Left ventricle myocardium inferior (tissue), 1 donor: ENCODE measurements at places on chromosomes 12 and 14.

GRCh38 chr12:88579601-88580050 lies 645 bp downstream of the KITLG start:
- H3K27ac ChIP-seq, result peak overlapping the region; percentile 90
- no peaks in the 10 kb centered on the region for H3K36me3 ChIP-seq
- DNase-seq, result peak; percentile 42
- H3K4me1 ChIP-seq, result peaks cover 55% of the 10 kb centered on the region

DNA sequence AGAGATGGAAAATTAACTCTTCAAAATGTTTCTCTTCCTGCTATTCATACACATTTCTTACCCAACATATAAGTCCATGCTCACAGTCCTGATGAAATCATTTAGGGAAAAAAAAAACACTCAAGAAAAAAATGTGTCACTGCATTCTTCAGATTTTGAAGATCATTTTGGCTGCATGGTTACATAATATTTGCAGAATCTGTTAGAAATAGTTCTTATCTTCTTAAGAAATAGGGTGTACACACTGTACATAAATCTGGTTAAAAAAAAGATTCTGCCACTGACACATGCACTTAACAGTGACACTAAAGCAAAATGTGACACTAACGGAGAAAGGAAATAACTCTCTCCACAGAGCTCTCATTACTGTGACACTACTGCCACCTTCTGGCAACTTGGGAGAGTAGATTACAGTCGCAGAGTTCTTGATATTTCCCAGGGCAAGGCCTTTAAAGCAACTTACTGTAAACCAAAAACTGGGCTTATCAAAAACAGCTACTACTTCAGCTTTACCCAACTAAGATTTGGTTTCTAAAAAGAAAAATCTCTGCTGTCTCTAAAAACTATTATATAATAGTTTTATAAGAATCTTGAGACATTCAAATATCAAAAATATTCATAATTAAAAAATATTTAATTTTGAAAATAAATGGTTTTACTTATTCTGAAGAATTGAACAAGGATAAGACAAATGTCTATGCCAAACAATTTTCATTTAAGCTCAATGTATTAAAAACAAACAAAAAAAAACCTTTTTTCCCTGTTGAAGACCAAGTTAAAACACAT lies 65.0 kb downstream of the SETD3 start:
- DNase-seq, result no peak
- H3K27ac ChIP-seq, result no peak overlapping the region
- H3K4me3 ChIP-seq, result no peak overlapping the region
- H3K27me3 ChIP-seq, result no peaks in the 10 kb centered on the region

GRCh38 chr14:68172627-68173026 lies 353.0 kb downstream of the RAD51B start:
- no peak overlapping the region for H3K27ac ChIP-seq
- H3K36me3 ChIP-seq, result no peaks in the 10 kb centered on the region
- no peaks in the 10 kb centered on the region for H3K4me1 ChIP-seq

GRCh38 chr12:23576372-23576771 lies 373.1 kb downstream of the SOX5 start:
- H3K27ac ChIP-seq, result no peak overlapping the region
- H3K36me3 ChIP-seq, result no peaks in the 10 kb centered on the region
- no peak overlapping the region for H3K4me3 ChIP-seq
- DNase-seq, result no peak
- no peaks in the 10 kb centered on the region for H3K27me3 ChIP-seq
- H3K4me1 ChIP-seq, result no peaks in the 10 kb centered on the region

- no peaks in the 10 kb centered on the region for H3K4me1 ChIP-seq
- DNase-seq, result no peak
- no peaks in the 10 kb centered on the region for H3K27me3 ChIP-seq
- no peak overlapping the region for H3K27ac ChIP-seq
Measured at GRCh38 chr12:10052193-10052913, 21.9 kb downstream of the CLEC9A start.

- no peaks in the 10 kb centered on the region for H3K36me3 ChIP-seq
- no peak overlapping the region for H3K4me3 ChIP-seq
- no peak overlapping the region for H3K27ac ChIP-seq
- no peak for DNase-seq
- H3K27me3 ChIP-seq, result peaks cover 16% of the 10 kb centered on the region
- H3K4me1 ChIP-seq, result peaks cover 23% of the 10 kb centered on the region
Measured at GRCh38 chr12:117408161-117408791, 46.9 kb upstream of the NOS1 start.

GRCh38 chr12:18120899-18121298 lies 30.9 kb upstream of the RERGL start:
- no peaks in the 10 kb centered on the region for H3K36me3 ChIP-seq
- H3K4me1 ChIP-seq, result no peaks in the 10 kb centered on the region
- no peaks in the 10 kb centered on the region for H3K27me3 ChIP-seq
- DNase-seq, result no peak
- H3K27ac ChIP-seq, result no peak overlapping the region

DNA sequence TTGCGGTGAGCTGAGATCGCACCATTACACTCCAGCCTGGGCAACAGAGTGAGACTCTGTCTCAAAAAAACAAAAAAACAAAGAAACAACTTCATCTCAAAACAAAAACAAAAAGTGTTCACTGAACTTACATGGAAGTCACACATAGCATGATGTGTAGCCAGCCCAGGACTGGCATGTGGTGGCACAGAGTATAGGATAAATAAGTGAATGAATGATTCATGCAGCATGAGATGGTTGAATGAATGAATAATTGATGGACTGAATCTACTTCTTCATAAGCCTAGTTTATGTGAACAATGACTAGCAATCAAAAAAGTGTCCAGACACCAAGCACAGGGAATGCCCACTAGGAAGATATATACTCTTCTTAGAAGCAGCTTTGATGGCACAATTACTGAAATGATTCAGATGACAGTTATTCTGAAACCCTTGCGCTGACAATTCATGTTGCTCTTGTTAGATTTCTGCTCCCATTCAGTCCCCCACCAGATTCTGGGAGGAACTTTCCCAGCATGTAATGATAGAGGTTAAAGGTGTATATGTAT lies 31.6 kb upstream of the SERPINA6 start:
- DNase-seq, result no peak
- peaks cover 76% of the 10 kb centered on the region for H3K27me3 ChIP-seq
- no peaks in the 10 kb centered on the region for H3K4me1 ChIP-seq
- H3K36me3 ChIP-seq, result no peaks in the 10 kb centered on the region
- no peak overlapping the region for H3K27ac ChIP-seq

DNA sequence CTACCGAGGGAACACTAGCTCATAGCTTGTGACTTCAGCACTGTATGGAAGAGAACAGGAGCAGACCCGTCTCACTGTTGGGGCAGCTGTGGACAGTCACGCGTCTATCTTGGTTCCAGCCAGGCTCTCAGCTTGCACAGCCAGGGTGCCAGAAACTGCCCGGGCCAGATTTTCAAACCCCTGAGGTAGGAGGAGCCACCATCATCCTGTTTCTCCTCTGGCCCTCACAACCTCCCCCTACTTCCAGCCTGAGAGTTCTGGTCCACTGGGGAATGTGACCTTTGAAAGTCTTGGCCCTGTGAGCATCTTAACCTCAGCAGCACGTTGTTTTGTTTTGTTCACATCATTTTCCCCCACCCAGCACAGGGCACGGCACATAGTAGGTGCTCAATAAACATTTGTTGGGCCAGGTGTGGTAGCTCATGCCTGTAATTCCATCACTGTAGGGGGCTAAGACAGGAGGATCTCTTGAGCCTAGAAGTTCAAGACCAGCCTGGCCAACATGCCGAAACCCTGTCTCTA lies 50.4 kb downstream of the PSMA6 start:
- H3K36me3 ChIP-seq, result no peaks in the 10 kb centered on the region
- peak overlapping the region; percentile 57 for H3K4me3 ChIP-seq
- peak overlapping the region; percentile 96 for H3K27ac ChIP-seq

GRCh38 chr14:31566456-31566855 lies 5.3 kb downstream of the NUBPL start:
- H3K4me1 ChIP-seq, result peaks cover 47% of the 10 kb centered on the region
- no peak overlapping the region for H3K27ac ChIP-seq
- H3K4me3 ChIP-seq, result no peak overlapping the region
- no peak for DNase-seq

DNA sequence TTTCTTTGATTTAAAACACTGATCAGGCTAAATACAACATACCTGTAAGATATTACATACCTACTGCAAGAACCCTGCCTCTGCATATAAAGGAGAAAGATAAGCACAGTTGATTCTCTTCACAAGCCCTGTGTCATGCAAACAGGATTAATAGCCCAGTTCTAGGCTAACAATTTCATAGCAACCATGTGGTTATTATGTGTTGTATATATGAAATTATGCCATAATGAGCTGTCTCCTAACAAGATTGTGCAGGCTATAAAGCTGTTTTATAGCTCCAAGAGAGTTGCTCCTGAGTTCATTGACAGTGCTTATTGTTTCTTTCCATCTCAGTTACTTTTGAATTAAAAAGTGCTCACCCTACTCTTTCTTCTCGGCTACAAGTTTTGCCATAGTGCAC lies 609.3 kb downstream of the DIO2 start:
- H3K27ac ChIP-seq, result no peak overlapping the region
- DNase-seq, result no peak
- H3K27me3 ChIP-seq, result no peaks in the 10 kb centered on the region

GRCh38 chr14:35958499-35958898 lies 132.4 kb downstream of the BRMS1L start:
- H3K4me1 ChIP-seq, result no peaks in the 10 kb centered on the region
- no peak for DNase-seq
- no peak overlapping the region for H3K27ac ChIP-seq
- peaks cover 6% of the 10 kb centered on the region for H3K27me3 ChIP-seq

DNA sequence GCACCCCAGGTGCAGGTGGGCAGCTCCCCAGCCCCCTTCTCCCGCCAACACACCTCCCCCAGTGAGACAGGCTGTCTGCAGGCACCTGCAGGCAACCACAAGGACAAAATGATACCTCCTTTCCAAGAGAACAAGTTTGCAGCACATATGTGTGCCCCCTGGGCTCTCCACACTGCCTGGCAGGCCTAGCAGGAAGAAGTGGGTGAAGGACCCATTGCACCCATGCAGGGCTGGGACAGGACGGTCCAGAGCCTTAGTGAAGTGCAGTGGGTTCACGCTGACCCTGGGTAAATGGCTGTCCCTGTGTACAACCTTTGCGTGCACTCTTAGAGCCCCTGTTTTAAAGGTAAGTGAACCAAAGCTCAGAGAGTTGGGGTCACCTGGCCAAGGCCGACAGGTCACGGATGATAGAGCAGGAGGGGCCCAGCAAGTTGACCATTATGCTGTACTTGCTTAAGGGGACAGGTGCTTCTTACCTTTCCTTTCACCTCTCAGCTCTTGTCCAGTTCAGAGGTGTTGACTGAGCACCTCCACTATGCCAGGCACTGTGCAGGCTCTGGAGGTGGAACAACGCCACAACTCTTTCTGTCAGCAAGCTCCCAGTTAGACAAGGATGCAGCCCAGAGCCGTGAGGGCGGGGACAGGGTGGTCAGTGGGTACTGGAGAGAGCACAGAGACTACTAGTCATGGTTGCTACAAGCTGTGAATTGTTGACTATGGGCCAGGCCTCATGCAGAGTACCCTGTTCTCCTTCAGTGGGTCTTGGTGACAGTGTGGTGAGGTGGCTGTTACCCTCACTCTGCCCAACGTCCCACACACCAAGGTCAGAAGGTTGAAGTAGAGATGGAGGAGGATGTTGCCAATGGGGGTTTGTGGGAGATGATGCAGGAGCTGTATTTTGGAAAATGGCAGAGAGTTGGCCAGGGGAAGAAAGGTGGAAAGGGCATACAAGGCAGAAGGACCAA lies 125.9 kb downstream of the PAPOLA start:
- H3K27ac ChIP-seq, result no peak overlapping the region
- no peaks in the 10 kb centered on the region for H3K36me3 ChIP-seq

GRCh38 chr12:132608231-132609171 lies 1.9 kb downstream of the LRCOL1 start:
- no peak overlapping the region for H3K4me3 ChIP-seq
- DNase-seq, result no peak

- H3K36me3 ChIP-seq, result no peaks in the 10 kb centered on the region
- peaks cover 50% of the 10 kb centered on the region for H3K4me1 ChIP-seq
- no peak for DNase-seq
- no peak overlapping the region for H3K4me3 ChIP-seq
Measured at GRCh38 chr14:99268810-99269707, 2.9 kb downstream of the BCL11B start.

- H3K4me1 ChIP-seq, result peaks cover 9% of the 10 kb centered on the region
- H3K4me3 ChIP-seq, result no peak overlapping the region
- H3K36me3 ChIP-seq, result no peaks in the 10 kb centered on the region
- H3K27ac ChIP-seq, result no peak overlapping the region
- DNase-seq, result no peak
- no peaks in the 10 kb centered on the region for H3K27me3 ChIP-seq
Measured at GRCh38 chr12:46674129-46674528, 151.7 kb downstream of the SLC38A4 start.

GRCh38 chr12:25051656-25052195 lies 102.8 kb upstream of the BCAT1 start:
- H3K4me3 ChIP-seq, result peak overlapping the region; percentile 59
- no peaks in the 10 kb centered on the region for H3K27me3 ChIP-seq
- H3K4me1 ChIP-seq, result no peaks in the 10 kb centered on the region
- H3K27ac ChIP-seq, result peak overlapping the region; percentile 70

- H3K4me1 ChIP-seq, result peaks cover 32% of the 10 kb centered on the region
- no peaks in the 10 kb centered on the region for H3K27me3 ChIP-seq
- H3K36me3 ChIP-seq, result peaks cover 27% of the 10 kb centered on the region
- no peak for DNase-seq
- no peak overlapping the region for H3K27ac ChIP-seq
Measured at GRCh38 chr12:116734156-116734768, 3.6 kb downstream of the SPRING1 start.

- no peak overlapping the region for H3K27ac ChIP-seq
- no peak for DNase-seq
- H3K4me1 ChIP-seq, result no peaks in the 10 kb centered on the region
- H3K27me3 ChIP-seq, result no peaks in the 10 kb centered on the region
- no peak overlapping the region for H3K4me3 ChIP-seq
- no peaks in the 10 kb centered on the region for H3K36me3 ChIP-seq
Measured at GRCh38 chr12:75103822-75104221, 105.8 kb downstream of the KCNC2 start.

- H3K36me3 ChIP-seq, result peaks cover 3% of the 10 kb centered on the region
- H3K4me1 ChIP-seq, result peaks cover 21% of the 10 kb centered on the region
- no peak overlapping the region for H3K4me3 ChIP-seq
- no peaks in the 10 kb centered on the region for H3K27me3 ChIP-seq
- no peak for DNase-seq
Measured at GRCh38 chr14:22994762-22995275, 12.5 kb upstream of the AJUBA start.

GRCh38 chr14:71166180-71166837 lies 259.1 kb downstream of the PCNX1 start:
- H3K27ac ChIP-seq, result no peak overlapping the region
- no peaks in the 10 kb centered on the region for H3K36me3 ChIP-seq
- peaks cover 21% of the 10 kb centered on the region for H3K27me3 ChIP-seq

- H3K4me3 ChIP-seq, result no peak overlapping the region
- no peaks in the 10 kb centered on the region for H3K27me3 ChIP-seq
Measured at GRCh38 chr14:62706217-62706616, 339.0 kb downstream of the KCNH5 start.

DNA sequence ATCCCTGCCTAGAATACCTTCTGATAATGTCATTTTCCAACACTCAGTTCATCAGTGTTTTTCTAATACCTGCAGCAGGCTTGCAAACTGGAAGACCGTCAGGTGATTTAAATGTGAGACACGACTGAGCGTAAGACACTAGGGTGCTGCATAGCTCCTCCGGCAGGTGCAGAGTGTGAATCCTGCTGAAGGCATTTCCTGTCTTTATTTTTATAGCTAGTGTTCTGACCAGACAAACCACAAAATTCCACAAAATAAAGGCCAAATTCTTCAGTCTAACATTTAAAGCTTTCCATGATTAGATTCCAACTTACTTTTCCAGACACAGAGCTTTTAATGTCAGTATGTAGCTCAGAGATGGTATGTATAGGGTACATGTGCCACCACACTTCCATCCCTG lies 70.7 kb downstream of the BBS10 start:
- H3K27ac ChIP-seq, result no peak overlapping the region
- no peaks in the 10 kb centered on the region for H3K36me3 ChIP-seq
- H3K27me3 ChIP-seq, result no peaks in the 10 kb centered on the region
- H3K4me3 ChIP-seq, result no peak overlapping the region
- no peak for DNase-seq
